Bronchus fibroblast of lung (primary cell): ENCODE measurements at places on chromosomes 3 and 15. TPM values are rescaled to one million over a fixed set of nuclear protein-coding genes. Genes with fewer than 3 reads are reported as not detected.

Gene CEP70
- total RNA-seq: 13.4 and 15.0 TPM in 2 replicates

Gene CPLX3
- total RNA-seq: not detected in 2 replicates

Gene NKIRAS1
- total RNA-seq: 4.0 and 7.9 TPM in 2 replicates

Gene GOLGA6L7
- total RNA-seq: not detected in 2 replicates

Gene POPDC2
- total RNA-seq: not detected in 2 replicates

Gene TMCO5A
- total RNA-seq: not detected in 2 replicates

Gene PLIN1
- 0.15 TPM in 1 of 2 replicates, not detected in the other for total RNA-seq

Gene CRYGS
- 0.34 and 0.59 TPM in 2 replicates for total RNA-seq

Gene PLA1A
- not detected in 2 replicates for total RNA-seq

Gene PDE12
- total RNA-seq: 15.1 and 16.5 TPM in 2 replicates

Gene ZNF774
- 0.67 and 0.89 TPM in 2 replicates for total RNA-seq

Gene GPR87
- 0.17 and 1.2 TPM in 2 replicates for total RNA-seq

Gene SNRPA1
- 59.3 and 62.3 TPM in 2 replicates for total RNA-seq

Gene MAP4
- 141 and 146 TPM in 2 replicates for total RNA-seq

Gene SMCO1
- 0.15 and 0.34 TPM in 2 replicates for total RNA-seq

Gene TTC21A
- 0.59 and 0.84 TPM in 2 replicates for total RNA-seq

Gene SACM1L
- 9.5 and 15.0 TPM in 2 replicates for total RNA-seq

Gene FBXW12
- not detected in 2 replicates for total RNA-seq

Gene CLDN1
- total RNA-seq: 0.59 and 0.84 TPM in 2 replicates

Gene DET1
- 6.6 and 7.1 TPM in 2 replicates for total RNA-seq

Gene ADCY5
- under 0.01 and 0.15 TPM in 2 replicates for total RNA-seq

Gene FGD5
- under 0.01 and 0.30 TPM in 2 replicates for total RNA-seq

Gene RPP25
- 5.6 and 6.1 TPM in 2 replicates for total RNA-seq

Gene COPB2
- total RNA-seq: 156 and 169 TPM in 2 replicates
